ENCODE measurements at places on chromosomes 7 and 10. TPM values are rescaled to one million over a fixed set of nuclear protein-coding genes. Genes with fewer than 3 reads are reported as not detected.

CNOT4 gene
- 21.6 TPM for total RNA-seq

DKK1 gene
- 0.25 TPM for total RNA-seq

FAM237B gene
- not detected for total RNA-seq

ADRB1 gene
- 0.11 TPM for total RNA-seq

SVIL gene
- 0.07 TPM for total RNA-seq

WNT8B gene
- total RNA-seq = not detected

CRPPA gene
- 9.1 TPM for total RNA-seq

PCLO gene
- not detected for total RNA-seq

TM9SF3 gene
- 63.1 TPM for total RNA-seq

OR6B1 gene
- total RNA-seq = not detected

AGBL3 gene
- 2.1 TPM for total RNA-seq

ANKRD2 gene
- not detected for total RNA-seq

TMEM225B gene
- 0.60 TPM for total RNA-seq

CHST15 gene
- 0.13 TPM for total RNA-seq

PON1 gene
- total RNA-seq = not detected

NDUFB8 gene
- total RNA-seq = 146 TPM

CDC14C gene
- total RNA-seq = not detected

GIMAP1 gene
- total RNA-seq = 0.11 TPM

PRSS58 gene
- total RNA-seq = not detected

GRID2IP gene
- not detected for total RNA-seq

NRG3 gene
- total RNA-seq = not detected

FAM25C gene
- not detected for total RNA-seq

NUDT5 gene
- total RNA-seq = 124 TPM

EPHB4 gene
- 82.1 TPM for total RNA-seq

SLC18A3 gene
- not detected for total RNA-seq

OR2A5 gene
- total RNA-seq = not detected

FHIP2A gene
- 6.4 TPM for total RNA-seq

FZD8 gene
- 1.2 TPM for total RNA-seq

TEX36 gene
- not detected for total RNA-seq

BUD31 gene
- 255 TPM for total RNA-seq

TMEM168 gene
- 27.3 TPM for total RNA-seq

CTAGE8 gene
- total RNA-seq = 0.11 TPM

GBX1 gene
- total RNA-seq = not detected

NSUN6 gene
- total RNA-seq = 15.8 TPM

Data from K562 (cell line).